ENCODE measurements at places on chromosomes 2 and 18. TPM values are rescaled to one million over a fixed set of nuclear protein-coding genes. Genes with fewer than 3 reads are reported as not detected.

DNA sequence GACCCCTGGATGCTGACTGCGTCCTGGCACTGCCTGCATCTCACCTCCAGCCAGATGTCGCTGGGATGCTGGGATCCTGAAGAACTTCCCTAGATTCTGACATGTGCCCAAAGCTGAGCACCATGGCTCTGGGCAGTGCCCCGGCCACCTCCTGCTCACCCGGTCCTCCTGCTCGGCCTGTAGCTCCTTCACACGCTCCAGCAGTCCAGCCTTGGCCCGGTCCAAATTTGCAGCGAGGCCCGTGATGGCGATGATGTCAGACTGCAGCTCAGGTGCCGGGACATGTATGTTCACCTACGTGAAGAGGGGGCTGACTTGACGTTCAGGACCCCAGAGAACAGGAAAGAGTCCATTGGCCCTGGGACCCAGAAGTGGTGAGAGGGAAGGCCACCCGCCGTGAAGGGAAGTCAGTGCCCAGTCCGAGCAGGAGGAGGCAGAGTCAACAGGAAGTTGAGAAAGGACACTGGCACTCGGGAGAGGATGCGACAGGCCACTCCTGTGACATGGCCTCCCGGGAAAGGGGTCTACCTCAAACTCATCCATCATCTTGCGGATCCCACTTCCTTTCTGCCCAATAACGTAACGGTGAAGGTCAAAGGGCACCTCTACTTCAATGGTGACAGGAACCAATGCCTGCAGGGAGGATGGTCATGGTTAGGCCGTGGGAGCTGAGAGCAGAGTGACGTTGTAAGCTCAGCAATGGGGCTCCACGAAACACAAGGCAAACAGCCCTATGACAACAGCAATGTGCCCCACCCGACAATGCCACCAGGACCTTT lies 46.7 kb downstream of the ANO7 start:
- DNase-seq: no peak
- no peaks in the 10 kb centered on the region for H3K4me1 ChIP-seq
- H3K4me3 ChIP-seq: no peak overlapping the region
- H3K27ac ChIP-seq: no peak overlapping the region
- H3K27me3 ChIP-seq: no peaks in the 10 kb centered on the region

- peaks cover 21% of the 10 kb centered on the region for H3K4me1 ChIP-seq
- peaks cover 15% of the 10 kb centered on the region for H3K36me3 ChIP-seq
- no peak for DNase-seq
- peak overlapping the region; percentile 46 for H3K27ac ChIP-seq
- no peaks in the 10 kb centered on the region for H3K27me3 ChIP-seq
- no peak overlapping the region for H3K4me3 ChIP-seq
Measured at GRCh38 chr2:85604568-85605339, 2.3 kb upstream of the TMEM150A start.

GRCh38 chr2:137115081-137115794 lies 349.9 kb downstream of the THSD7B start:
- H3K4me3 ChIP-seq: no peak overlapping the region
- H3K36me3 ChIP-seq: no peaks in the 10 kb centered on the region
- H3K4me1 ChIP-seq: peaks cover 9% of the 10 kb centered on the region
- no peaks in the 10 kb centered on the region for H3K27me3 ChIP-seq
- DNase-seq: no peak
- no peak overlapping the region for H3K27ac ChIP-seq

DNA sequence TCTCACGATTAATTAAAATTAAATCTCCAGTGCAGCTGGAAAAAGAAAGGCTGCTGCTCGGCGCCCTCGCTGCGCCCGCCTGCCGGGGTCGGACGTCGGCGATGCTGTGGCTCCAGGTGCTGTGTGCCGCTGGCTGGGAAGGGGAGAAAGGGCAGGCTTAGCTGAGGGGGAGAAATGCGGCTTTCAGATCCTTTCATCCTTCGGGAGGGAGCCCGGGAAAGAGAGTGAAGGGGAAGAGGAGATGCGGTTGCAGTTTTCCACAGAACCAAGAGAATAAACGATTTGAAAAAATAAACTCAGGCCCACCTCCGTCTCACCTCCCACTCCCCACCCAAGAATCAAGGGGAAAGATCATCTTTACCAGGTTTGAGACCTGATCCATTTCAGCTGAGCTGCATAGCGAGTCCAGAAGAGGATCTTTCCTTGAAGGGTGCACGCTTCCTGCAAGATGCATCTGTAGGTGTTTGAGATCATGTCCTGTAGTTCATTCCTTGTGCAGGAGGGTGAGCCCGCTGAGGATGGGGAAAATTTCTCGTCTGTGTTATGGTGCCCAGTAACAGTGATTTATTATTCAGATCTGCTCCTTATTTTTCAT lies 495 bp downstream of the TMEM169 start:
- peak overlapping the region; percentile 40 for H3K27ac ChIP-seq
- H3K27me3 ChIP-seq: no peaks in the 10 kb centered on the region
- peak overlapping the region; percentile 80 for H3K4me3 ChIP-seq

DNA sequence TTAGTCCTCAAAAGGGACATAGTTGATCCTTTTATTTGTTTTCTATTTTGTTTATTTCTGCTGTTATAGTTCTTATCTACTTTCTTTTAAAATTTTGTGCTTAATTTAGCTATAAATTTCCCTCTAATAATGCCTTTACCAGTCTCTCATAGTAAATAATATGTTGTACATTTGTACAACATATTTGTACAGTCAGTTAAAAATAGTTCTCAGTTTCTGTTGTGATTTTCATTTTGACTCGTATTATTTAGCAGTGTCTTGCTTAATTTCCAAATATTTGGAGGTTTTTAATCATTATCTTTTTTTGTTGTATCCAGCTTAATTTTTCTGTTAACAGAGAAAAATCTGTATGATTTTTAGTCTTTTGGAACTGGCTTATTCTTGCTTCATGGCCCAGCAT lies 443.6 kb upstream of the TRIB2 start:
- no peaks in the 10 kb centered on the region for H3K4me1 ChIP-seq
- no peak for DNase-seq
- no peak overlapping the region for H3K27ac ChIP-seq
- H3K36me3 ChIP-seq: no peaks in the 10 kb centered on the region
- H3K27me3 ChIP-seq: no peaks in the 10 kb centered on the region
- no peak overlapping the region for H3K4me3 ChIP-seq

- H3K27ac ChIP-seq: no peak overlapping the region
- H3K4me1 ChIP-seq: no peaks in the 10 kb centered on the region
- H3K4me3 ChIP-seq: no peak overlapping the region
- no peaks in the 10 kb centered on the region for H3K27me3 ChIP-seq
- no peaks in the 10 kb centered on the region for H3K36me3 ChIP-seq
Measured at GRCh38 chr2:26470601-26471260, 7.2 kb downstream of the OTOF start.

DNA sequence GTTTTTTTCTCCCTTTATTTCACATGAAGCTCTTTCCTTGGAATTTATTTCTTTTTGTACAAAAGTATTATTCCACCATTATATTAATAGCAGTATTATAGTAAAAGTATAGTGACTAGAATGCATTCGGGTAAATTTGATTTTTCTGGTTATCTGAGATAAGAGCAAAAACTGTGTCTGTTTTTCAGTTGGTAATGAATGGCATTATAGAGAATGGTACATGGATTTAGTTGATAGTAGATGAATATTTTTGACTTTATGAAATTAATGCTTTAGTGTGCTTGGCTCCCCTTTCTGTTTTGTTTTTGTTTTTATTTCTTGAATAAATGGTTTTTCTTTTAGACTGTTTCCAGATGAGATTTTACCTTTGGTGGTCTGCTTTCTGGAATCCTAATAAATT lies 71.8 kb downstream of the MTA3 start:
- H3K27me3 ChIP-seq: no peaks in the 10 kb centered on the region
- H3K36me3 ChIP-seq: peaks cover 6% of the 10 kb centered on the region
- no peak overlapping the region for H3K4me3 ChIP-seq

- H3K36me3 ChIP-seq: no peaks in the 10 kb centered on the region
- H3K4me1 ChIP-seq: no peaks in the 10 kb centered on the region
- DNase-seq: no peak
Measured at GRCh38 chr2:224260372-224261020, 141.4 kb downstream of the FAM124B start.

DNA sequence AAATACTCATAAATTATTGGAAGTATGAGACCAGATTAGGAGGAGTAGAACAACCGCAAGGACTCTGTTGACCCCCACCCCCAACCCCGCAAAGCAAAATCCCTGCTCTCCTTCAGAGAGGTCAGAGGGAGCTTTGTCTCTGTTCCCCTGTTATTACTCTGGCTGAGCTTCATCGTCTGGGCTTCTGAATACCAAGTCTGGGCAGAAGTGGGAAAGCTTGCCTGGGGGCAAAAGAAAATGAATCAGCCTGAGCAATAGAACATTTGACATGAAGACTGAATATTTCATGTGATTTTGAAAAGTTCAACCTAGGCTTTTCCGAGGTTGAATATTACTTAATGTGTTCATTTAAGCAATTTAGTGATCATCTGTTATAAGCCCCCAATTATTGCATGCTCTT lies 114.6 kb upstream of the ARHGAP28 start:
- no peaks in the 10 kb centered on the region for H3K27me3 ChIP-seq
- no peak for DNase-seq
- no peaks in the 10 kb centered on the region for H3K4me1 ChIP-seq
- no peak overlapping the region for H3K27ac ChIP-seq
- H3K4me3 ChIP-seq: no peak overlapping the region

- H3K27me3 ChIP-seq: no peaks in the 10 kb centered on the region
- no peak for DNase-seq
- no peaks in the 10 kb centered on the region for H3K36me3 ChIP-seq
- no peaks in the 10 kb centered on the region for H3K4me1 ChIP-seq
Measured at GRCh38 chr2:121803503-121803902, 48.1 kb downstream of the TSN start.

- H3K36me3 ChIP-seq: no peaks in the 10 kb centered on the region
- H3K27me3 ChIP-seq: no peaks in the 10 kb centered on the region
- H3K27ac ChIP-seq: peak overlapping the region; percentile 75
- peaks cover 58% of the 10 kb centered on the region for H3K4me1 ChIP-seq
- DNase-seq: peak; percentile 87
- H3K4me3 ChIP-seq: peak overlapping the region; percentile 2
Measured at GRCh38 chr2:110105608-110106467, 9.8 kb downstream of the MALL start.

CYP1B1 gene
- 12.9 TPM for total RNA-seq

Data from astrocyte (in vitro differentiated cells and primary cell).